ENCODE measurements at places on chromosomes 11 and 22.

DNA sequence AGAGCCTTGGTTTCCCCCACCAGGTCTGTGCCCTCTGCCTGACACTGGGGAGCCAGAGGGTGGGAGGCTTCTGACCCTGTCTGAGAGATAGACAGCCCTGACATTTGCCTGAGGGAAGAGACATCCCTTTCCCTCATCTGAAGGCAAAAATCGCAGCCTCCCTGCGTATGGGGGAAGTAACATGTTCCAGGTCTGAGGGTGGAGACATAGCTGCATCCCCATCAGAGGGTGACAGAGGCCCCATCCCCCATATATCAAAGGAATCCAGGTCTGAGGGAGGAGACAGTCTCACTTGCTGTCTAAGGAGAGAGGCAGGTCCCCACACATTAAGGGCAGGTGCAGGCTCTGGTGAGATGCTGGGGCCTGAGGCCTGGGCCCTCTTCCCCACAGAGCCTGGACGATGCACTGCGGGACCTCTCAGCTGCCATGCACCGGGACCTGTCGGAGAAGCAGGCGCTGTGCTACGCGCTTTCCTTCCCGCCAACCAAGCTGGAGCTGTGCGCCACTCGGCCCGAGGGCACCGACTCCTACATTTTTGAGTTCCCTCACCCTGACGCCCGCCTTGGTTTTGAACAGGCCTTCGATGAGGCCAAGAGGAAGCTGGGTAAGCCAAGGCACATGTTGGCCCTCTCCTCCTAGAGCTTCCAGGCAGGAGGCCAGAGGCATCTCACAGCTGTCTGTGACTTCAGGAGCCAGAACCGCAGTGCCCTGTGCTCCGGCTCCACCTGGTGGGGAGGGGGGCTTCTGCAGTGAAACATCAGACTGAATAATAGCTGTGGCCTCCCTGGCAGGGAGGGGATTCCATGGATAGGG is 16.1 kb upstream of the RELT start:
- DNase-seq: peak; percentile 52

GRCh38 chr22:33975841-33976240 is 55.6 kb upstream of the LARGE1 start:
- no peak for DNase-seq

GRCh38 chr22:48742191-48742555 is 1085.5 kb downstream of the BRD1 start:
- no peak for DNase-seq

GRCh38 chr11:91688672-91689071 is 535.9 kb upstream of the FAT3 start:
- DNase-seq: no peak

GRCh38 chr11:70595452-70595851 is 197.1 kb downstream of the CTTN start:
- peak; percentile 46 for DNase-seq

- DNase-seq: no peak
Measured at GRCh38 chr11:6594142-6594768, 9.2 kb downstream of the RRP8 start.

DNA sequence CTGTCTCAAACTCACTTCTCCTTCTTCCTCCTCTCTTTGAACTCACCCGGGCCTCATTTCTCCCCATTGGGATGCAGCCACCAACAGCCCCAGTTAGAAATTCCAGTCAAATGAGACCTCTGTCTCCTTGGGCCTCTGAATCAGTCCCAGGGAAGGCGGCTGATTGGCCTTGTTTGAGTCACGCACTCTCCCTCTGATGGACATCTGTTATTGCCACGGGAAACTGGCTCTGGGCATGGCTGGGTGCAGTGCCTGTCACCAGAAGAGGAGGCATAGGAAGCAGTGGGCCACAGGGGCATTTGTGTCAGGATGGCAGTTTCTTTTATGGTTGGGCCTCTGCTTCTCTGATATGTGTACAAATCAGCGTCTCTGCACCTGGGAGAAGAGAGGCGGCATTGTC is 9.6 kb upstream of the WNT11 start:
- DNase-seq: no peak

GRCh38 chr11:87156970-87157369 is 119.2 kb downstream of the TMEM135 start:
- DNase-seq: no peak
